ENCODE measurements at places on chromosomes 6 and 20.

DNA sequence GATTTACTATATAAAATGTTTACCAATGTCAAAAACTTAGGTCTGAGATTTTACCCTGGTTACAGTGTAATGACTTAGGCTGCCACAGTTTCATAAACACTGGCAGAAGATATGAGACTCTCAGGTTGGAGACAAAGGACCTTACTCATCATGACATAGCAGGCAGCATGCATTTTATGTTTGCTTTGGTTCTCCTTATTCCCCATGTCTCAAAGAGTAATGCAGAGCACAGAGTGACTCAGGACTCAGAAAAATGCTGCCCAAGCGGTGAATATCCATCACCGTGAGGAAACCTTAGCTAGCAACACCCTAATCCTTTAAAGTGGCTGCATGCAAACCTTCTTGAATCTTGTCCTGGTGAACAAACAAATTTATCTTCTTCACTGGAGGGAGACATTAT lies 112.1 kb upstream of the EYS start:
- no peak overlapping the region for H3K4me3 ChIP-seq
- DNase-seq, result no peak
- no peak overlapping the region for H3K27ac ChIP-seq
- no peaks in the 10 kb centered on the region for H3K4me1 ChIP-seq
- H3K36me3 ChIP-seq, result no peaks in the 10 kb centered on the region

GRCh38 chr20:2217857-2218539 lies 77.8 kb upstream of the TGM3 start:
- no peaks in the 10 kb centered on the region for H3K36me3 ChIP-seq
- no peak overlapping the region for H3K4me3 ChIP-seq
- no peak overlapping the region for H3K27ac ChIP-seq
- no peaks in the 10 kb centered on the region for H3K4me1 ChIP-seq

DNA sequence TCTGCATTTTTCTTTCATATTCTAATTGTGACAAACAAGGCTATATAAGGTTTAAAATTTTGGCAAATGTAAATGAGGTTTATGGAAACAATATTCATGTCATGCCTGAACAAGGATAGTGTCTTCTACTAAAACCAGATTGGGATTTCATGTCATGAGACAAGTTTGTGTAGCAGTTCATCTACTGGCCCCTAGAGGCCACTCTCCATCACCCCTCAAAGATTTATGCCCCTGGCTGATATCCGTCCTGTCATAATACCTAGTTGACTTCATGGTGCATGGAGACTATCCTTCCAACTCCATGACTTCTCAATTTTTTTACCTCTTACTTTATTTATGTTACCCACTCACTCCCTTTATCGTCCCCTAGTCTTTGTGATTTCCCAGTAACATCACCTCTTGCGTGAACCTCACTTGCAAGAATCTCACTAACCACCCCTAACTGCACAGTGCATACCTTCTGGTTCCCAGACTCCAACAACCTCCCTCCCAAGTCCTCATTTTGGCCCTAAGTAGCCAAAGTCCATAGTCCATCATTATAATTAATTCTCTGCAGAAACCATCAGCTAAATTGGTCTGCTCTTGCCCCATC lies 179.8 kb downstream of the TASP1 start:
- H3K4me1 ChIP-seq, result no peaks in the 10 kb centered on the region
- DNase-seq, result no peak
- no peak overlapping the region for H3K27ac ChIP-seq
- H3K4me3 ChIP-seq, result no peak overlapping the region

- H3K4me3 ChIP-seq, result no peak overlapping the region
- H3K36me3 ChIP-seq, result peaks cover 3% of the 10 kb centered on the region
- no peaks in the 10 kb centered on the region for H3K27me3 ChIP-seq
- peaks cover under 1% of the 10 kb centered on the region for H3K4me1 ChIP-seq
- no peak for DNase-seq
- H3K27ac ChIP-seq, result no peak overlapping the region
Measured at GRCh38 chr20:57444394-57445048, 53.3 kb downstream of the RBM38 start.

DNA sequence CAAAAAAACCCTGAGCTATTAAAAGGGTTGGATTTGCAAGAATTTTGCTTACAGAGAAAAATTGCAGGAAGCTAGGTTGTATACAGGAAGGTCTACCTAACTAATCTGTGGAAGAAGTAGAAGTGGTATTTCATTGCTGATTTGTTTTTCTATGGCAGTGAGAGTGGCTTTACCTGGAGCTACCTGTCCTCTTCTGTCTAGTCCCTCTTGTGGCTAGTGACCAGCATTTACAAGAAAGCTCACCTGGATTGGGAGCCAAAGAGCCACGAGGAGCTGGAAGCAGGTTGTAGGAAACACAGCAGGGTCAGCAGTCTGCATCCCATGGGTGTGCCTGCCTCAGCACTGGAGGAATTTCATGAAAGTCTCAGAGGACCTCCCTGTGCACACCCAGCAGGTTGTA lies 120.3 kb upstream of the RALGAPA2 start:
- H3K4me3 ChIP-seq, result no peak overlapping the region
- no peak overlapping the region for H3K27ac ChIP-seq
- H3K36me3 ChIP-seq, result no peaks in the 10 kb centered on the region
- peaks cover 44% of the 10 kb centered on the region for H3K27me3 ChIP-seq
- no peak for DNase-seq

GRCh38 chr6:19759117-19759880 lies 77.9 kb upstream of the ID4 start:
- no peaks in the 10 kb centered on the region for H3K4me1 ChIP-seq
- H3K36me3 ChIP-seq, result peaks cover 2% of the 10 kb centered on the region
- no peaks in the 10 kb centered on the region for H3K27me3 ChIP-seq
- no peak for DNase-seq
- no peak overlapping the region for H3K27ac ChIP-seq
- no peak overlapping the region for H3K4me3 ChIP-seq

GRCh38 chr6:167932468-167933276 lies 64.8 kb upstream of the KIF25 start:
- no peaks in the 10 kb centered on the region for H3K4me1 ChIP-seq
- no peak overlapping the region for H3K27ac ChIP-seq
- no peak overlapping the region for H3K4me3 ChIP-seq
- H3K27me3 ChIP-seq, result peaks cover 6% of the 10 kb centered on the region
